ENCODE measurements at places on chromosomes 3 and 15.

DNA sequence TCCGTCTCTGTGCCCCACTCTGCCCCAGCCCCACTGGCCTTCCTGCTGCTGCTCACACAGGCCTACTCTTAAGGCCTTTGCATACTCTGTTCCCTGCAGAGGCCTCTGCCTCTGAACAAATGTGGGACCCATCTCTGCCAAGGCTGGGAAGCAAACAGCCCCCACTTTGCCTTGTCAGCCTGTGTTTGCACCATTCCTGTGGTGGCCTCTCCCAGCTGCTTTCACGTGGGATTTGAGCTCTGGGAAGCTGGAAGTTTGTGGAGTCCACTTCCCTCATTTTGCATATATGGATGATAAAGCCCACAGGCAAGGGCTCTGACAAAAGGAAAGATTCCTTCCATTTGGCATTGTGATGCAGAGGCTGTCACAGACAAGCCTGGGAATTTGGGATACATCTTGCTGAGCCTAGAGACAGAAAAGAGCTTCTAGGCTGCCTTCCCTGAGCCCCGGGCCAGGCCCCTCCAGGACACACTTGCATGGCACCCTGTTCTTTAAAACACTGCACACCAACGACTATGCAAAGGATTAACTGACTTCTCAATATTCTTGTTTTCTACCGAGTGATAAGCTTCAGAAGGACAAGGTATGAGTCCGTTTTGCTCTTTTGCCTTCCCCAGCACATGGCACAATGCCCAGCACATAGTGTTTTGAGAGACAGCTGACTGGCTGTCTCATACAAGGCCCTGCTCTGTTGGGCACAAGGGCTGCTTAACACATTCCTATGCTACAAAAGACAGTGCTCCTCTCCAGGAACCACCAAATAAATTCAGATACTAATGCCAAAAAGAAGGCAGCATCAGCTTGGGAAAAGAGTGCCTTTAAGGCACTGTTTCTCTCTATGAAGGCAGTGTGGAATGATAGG, 120.7 kb upstream of the TOPAZ1 start:
- DNase-seq, result no peak

GRCh38 chr3:46970391-46971091, 6.0 kb downstream of the CCDC12 start:
- no peak for DNase-seq

DNA sequence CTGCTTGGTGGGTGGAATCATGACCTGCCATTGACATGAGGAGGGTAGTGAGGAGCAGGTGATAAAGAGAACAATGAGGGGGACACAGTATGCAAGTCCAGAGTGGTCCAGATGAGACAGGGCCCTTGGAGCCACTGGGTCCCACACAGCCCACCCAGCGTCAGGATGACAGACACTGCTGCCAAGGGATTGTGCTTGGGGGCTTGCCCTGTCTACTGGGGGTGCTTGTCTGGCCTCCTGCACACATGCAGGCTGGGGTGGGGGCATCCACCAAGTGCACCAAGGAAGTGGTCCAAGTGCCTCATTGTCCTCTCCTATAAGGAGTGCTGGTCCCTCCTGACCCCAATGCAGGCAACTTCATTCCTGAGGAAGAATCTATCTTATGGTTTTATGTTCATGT, 39.2 kb upstream of the CTSH start:
- DNase-seq, result no peak

DNA sequence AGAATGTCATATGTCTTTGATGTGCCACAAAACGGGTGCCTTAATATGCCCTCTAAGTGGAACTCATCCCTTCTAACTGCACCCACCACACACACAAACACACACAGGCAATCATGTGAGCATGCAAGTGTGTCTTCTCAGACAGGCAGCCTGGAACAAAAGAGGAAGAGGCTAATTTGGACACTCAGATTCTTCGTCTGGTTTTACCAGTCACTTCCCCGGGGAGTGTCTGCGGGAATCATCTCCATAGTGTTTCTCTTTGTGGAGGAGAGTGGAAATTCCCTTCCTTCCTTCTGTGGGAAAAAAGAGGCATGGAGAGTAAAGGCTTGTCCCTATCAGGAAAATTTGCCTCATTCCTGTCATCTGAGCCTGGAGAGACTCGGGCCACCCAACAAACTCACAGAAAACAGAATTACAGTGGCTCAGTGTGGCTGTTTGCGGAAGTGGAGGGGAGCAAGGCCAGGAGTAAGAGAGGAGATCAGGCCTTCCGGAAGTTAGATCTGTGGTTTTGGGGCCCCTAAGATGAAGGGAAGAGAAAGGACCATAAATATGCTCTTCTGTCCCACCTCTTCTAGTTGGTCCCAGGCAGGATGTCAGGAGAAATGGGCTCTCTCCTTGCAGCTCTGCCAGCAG, 212.6 kb upstream of the SEMA6D start:
- no peak for DNase-seq

- no peak for DNase-seq
Measured at GRCh38 chr3:172939651-172940293, 189.2 kb downstream of the ECT2 start.

DNA sequence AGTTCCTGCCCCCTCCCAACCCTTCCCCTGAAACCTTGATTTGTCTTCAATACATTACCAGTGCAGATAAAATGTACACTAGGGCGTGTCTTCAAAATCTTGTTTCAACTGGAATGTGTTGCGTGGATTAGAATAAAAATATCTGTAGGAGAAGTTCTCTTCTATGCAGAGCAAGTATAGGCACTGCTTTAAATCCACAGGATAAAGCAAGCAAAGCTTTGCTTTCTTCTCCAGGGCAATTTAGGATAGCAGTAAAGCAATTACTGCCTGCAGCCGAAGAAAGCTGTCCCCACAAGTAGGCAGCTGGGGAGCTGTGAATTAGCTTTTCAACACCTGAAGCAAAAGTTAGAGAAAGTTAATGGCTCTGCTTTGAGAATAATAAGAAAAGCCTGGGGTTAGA, 329.7 kb upstream of the KCNMB2 start:
- DNase-seq, result no peak

Measured in stimulated activated CD4-positive, alpha-beta T cell treated with anti-CD3 and anti-CD28 coated beads, Interleukin-1b, Interleukin-23, amount 100 ng/mL, for 1 hour (primary cell).